ENCODE measurements at places on chromosomes 5 and 9.

GRCh38 chr9:110635589-110635988 lies 33.0 kb upstream of the MUSK start:
- no peak for DNase-seq

- no peak for DNase-seq
These were observed 18.4 kb upstream of the TCF7 start for GRCh38 chr5:134095887-134096589.

DNA sequence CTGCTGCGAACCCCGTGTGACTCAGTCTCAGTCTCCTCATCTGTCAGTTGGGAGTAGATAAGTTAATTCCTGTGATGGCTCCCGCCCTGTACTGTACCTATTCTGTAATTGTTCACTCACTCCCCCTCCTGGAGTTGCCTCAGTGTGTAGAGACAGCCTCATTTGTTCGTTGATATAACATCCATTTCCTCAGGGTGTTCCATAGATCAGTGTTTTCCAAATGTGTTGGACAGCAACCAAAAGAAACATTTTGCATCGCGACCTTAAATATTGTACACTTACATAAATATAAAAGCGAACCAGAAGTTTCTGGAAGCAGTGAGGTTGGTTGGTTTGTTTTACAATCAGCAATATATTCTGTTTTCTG lies 698 bp downstream of the NFX1 start:
- DNase-seq = no peak

DNA sequence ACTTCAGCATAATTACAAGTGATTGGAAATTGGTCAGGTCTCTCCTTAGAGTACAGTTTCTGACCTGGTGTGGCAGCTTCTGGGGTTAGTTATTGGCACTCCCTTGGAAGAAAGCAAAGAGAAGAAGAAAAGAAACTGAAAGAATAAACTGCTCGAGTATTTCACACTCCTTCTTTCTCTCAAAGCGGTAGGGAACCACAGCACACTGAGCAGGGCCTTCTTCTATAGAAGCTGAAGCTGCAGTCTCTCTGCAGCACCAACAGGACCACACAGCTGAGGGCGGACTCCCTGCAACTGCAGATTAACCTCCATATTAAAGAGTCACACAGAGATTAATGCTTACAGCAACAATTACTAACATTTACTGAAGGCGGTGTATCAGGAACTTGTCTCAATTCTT lies 152.0 kb downstream of the TRPM6 start:
- no peak for DNase-seq

DNA sequence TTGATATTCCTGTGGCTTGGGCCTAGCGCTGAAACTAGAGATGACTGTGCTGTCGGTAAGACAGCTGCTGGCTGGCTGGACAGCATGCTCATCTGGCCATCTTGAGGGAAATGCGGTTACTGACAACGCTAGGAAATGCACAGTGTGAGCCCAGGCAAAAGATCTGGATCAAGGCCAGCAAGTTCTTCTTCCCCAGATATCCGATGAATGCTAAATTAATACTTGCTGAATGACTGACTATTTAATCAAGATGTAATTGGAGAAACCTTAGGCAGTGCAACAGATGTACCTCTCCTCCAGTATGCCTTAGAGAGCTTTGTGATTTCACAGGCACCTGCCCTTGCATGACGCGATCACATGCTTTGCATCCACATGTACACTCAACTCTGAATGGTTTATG lies 659.1 kb downstream of the EFNA5 start:
- DNase-seq = no peak

DNA sequence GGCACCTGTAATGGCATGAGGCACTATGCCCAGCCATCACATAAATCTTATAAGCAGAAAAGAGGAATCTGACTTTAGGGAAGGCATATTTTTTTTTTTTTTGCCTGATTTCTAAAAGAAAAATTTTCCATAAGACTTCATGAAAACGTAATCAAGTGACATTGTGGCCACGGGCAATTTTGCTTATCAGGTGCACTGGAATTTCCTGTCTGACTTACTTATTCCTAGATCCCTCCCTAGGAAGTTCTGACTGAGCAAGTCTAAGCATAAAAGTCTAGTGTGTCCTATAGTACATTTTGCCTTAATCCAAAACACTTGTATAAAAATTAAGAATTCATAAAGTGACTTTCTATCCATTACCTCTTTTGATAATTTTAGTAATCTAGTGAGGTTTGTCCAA lies 12.5 kb downstream of the C5orf46 start:
- DNase-seq = no peak

DNA sequence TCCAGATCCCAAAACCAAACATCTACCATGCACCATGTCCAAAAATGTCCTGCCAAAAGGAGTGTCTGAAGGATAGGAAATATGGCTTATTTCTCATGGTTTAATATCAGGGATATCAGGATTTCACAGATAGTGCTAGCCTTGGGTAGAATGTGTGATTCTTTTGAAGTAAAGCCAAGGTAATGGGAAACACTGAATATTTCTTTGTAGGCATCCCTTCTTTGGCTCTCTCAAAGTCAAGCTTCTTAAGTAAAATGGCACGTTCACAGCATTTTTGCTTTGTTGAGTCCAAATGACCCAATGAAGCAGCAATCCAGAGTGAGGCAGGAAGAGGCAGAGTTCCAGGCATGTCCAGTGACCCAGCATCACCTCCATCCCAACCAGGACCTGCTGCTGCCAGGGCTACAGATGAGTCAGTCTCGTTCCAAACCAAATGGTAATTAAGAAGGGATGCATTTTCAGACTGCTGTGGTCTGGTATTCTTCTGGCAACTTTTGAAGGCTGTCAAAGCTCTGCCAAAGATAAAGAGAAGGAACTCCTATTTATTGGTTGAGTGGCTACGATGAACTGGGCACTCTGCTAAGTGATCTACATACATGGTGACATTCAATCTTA lies 678.8 kb upstream of the KLF4 start:
- DNase-seq = no peak

GRCh38 chr5:174229514-174230370 lies 184.2 kb downstream of the NSG2 start:
- no peak for DNase-seq

DNA sequence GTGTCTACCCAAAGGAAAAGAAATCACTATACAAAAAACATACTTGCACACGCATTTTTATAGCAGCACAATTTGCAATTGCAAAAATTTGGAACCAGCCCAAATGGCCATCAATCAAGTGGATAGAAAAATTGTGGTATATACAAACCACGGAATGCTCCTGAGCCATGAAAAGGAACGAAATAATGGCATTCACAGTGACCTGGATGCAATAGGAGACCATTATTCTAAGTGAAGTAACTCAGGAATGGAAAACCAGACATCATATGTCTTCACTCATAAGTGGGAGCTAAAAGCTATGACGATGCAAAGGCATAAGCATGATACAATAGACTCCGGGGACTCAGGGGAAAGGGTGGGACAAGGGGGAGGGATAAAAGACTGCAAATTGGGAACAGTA lies 78.4 kb downstream of the ENC1 start:
- no peak for DNase-seq

DNA sequence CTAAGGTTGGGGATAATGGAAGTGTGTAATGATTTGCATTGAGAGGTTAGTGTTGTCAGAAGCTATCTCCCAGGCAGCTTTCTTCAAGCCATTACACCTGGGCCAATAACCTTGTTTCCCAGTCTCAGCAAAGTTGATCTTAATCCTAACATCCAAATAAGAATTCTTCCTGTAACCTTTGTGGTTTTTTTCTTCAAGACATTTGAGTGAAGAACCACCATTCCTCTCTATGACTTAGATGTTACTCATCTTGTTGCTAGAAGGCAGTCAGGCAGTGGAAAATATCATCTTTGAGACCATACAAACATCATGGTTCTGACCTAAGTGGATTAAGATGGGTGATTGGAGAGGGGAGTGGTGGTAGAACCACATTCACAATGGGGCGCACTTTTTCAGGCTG lies 103.5 kb downstream of the NDUFAF2 start:
- DNase-seq = no peak

GRCh38 chr5:56440871-56441740 lies 208.0 kb upstream of the ANKRD55 start:
- DNase-seq = no peak

- no peak for DNase-seq
These were observed 3.9 kb downstream of the GRK6 start for GRCh38 chr5:177430140-177430951.

DNA sequence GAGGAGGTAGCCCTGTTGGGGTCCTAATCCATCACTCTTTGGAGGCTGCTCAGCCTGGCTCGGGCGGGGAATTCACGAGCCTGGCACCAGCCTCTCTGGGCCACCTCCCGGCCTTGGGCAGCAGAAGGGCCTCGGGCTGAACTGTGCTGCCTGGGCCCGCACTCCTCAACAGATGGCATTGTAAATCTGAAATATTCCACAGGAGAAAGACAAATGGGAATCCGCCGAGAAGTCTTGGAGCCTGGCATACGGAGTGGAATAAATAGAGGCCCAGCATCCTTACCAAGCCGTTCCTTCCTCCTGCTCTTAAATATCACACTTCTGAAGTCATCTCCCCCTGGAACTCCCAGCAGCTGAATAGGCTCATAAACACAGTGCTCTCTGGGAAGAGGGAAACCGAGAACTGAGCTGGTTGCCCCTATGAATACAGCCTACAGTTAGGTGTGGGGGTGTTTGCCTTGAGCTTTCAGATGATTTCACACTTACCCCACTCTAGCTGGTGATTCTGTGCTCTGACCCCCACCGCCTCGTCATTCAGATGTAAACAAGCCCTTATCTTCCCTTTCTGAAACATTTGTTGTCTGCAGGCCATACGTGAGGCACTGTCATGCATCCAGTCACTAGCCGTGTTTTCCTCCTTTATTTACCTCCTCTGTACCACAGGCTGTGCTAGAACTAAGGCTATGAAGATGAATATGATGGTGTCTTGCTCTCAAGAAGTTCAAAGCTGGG lies 455.0 kb upstream of the CLINT1 start:
- DNase-seq = no peak

DNA sequence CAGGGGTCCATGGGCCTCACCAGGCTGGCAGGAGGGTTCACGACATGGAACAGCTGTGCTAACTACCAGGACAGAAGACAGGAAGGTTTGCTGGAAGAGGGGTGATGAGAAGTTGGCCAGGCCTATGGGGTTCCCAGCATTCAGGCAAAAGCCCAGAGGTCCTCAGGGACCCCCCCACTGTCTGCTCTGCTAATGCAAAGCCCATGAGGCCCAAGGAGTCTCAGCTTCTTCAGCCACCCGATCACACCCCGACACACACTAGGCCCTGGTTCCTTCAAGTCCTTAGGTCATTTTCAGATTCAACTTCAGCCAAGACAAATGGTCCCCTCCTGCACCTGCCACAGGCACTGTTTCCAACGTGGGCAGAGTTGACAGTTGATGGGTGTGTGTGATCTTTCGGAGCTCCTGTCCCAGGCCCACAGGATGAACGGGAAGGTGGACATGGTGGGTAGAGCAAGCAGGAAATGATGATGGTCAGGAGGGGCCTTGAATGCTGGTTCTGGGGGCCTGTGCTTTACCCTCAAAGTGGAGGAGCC lies 20.4 kb downstream of the ADAMTS2 start:
- no peak for DNase-seq

- DNase-seq = no peak
These were observed 111.1 kb downstream of the KCTD16 start for GRCh38 chr5:144281784-144282183.

- no peak for DNase-seq
These were observed 6.3 kb downstream of the IFNA21 start for GRCh38 chr9:21160178-21160577.

GRCh38 chr9:84670138-84671041 lies 861 bp downstream of the NTRK2 start:
- DNase-seq = no peak

DNA sequence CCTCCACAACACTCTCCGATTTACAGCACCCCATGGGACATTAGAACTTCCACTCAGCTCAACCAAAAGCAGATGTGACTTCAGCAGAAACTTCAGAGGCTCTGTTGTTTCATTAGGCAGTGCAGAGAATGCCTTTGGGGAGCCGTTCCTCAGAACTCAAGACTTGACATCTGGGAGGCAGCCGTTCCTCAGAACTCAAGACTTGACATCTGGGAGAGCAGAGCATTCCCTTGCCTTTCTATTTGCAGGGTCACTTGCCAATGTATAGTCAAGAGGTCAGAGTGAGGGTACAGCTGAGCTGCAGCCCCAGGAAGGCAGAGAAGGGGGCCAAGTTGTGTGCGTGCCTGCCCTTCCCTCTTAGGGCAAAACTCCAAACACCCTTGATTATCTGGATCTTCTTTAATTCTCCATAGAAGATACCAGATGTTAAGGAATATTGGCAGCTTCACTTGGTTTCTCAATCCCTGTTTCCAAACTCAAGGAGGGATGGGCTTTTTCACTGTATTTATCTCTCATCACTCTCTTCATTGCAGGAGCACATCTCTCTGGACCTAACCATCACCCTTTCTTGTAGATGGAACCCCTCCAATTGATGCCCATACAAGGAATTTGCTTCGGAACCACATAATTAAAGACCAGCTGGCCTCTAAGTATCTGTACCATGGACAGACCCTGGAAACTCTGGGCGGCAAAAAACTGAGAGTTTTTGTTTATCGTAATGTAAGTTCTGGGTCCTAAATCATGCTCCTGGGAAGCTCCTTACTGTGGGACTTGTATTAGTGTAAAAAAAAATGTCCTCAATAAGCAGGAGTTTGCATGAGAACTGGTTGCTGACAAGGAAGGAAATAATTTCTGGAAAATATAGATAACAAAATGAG lies 25.6 kb downstream of the TGFBI start:
- DNase-seq = no peak

GRCh38 chr5:135508496-135509005 lies 27.2 kb downstream of the NEUROG1 start:
- DNase-seq = no peak

DNA sequence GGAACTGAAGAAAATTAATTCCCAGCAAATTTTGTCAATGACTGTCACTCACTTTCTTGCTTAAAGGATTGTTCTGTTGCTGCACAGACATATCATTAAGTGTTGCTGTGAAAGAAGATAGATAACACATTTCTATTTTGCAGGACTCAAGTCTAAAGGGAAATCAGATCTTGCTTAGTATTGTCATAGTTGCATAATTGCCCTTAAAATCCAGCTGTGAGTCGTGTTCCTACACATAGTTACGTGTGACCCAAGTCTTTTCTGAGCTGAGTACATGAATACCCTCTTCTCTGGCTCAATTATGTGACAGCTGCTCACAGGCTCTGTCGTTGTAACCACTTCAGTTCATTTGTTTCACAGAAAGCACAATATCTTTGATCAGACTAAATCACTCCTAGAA lies 390.8 kb downstream of the DTWD2 start:
- no peak for DNase-seq

GRCh38 chr9:129697656-129698253 lies 32.3 kb downstream of the PRRX2 start:
- DNase-seq = no peak

DNA sequence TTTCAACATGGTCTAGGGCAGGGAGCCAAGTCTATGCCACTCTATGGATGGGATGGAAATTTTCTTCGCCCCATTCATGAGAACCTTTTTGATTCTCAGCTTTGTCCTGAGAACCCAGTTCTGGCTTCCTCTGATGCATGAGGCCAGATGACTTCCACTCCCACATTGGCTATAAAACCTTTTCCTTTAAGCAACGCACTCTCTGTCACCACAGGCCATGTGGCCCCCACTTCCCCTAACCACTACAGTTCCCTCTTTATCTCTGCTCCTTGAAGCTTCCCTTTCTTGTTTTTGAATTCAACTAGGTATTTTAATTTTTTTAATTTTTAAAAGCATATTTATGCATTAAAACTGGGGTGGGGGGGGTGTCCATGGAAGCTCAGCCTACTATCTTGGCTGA lies 401.3 kb downstream of the ENC1 start:
- no peak for DNase-seq

- no peak for DNase-seq
These were observed 100.3 kb upstream of the ELAVL2 start for GRCh38 chr9:23926368-23926767.

- DNase-seq = no peak
These were observed 255.9 kb downstream of the PSAT1 start for GRCh38 chr9:78552802-78553201.
